Daoy (cell line): ENCODE measurements at places on chromosomes 6 and 20. TPM values are rescaled to one million over a fixed set of nuclear protein-coding genes. Genes with fewer than 3 reads are reported as not detected.

- DNase-seq, result peak; percentile 77
Observed at GRCh38 chr6:144305985-144306384, 20.9 kb downstream of the UTRN start.

DNA sequence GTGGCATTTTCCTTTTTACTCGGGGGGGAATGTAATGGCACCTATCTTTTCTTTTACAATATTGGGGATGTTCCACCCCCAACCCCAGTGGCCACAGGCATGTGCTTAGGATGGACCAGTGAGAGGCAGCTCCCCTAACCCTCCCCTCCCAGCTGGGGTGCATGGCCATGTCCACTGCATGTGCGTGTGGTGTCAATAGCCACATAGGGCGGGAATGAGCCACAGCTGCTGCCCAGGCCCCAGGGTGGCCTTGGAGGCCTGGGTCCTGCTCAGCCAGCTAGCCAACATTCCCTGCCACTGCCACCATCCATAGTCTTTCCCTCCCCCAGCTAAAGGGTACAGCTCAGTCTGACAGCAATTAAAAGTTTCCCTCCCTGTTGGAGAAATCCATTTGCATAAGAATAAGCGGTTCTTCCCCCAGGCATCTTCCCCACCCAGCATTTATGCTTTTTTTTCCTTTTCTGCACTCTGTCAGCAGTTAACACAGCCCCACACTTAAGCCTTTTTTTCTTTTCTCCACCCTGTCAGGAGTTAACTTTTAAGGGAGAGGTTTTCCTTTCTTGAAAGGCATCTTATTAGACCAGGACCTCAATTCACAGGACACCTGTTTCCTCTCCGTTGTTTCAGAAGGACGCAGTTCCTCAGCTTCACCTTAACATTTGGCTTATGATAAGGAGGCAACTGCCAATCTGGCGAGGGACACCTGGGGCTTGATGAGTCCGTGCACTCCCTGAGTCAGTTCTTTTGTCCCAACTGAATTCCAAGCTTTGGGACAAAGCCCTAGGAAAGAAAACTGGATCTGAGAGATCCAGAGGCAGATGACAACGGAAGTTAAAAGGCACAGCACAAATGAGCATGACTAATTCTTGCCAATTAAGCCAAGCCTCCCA lies 121.4 kb downstream of the TPBG start:
- DNase-seq, result no peak

DNA sequence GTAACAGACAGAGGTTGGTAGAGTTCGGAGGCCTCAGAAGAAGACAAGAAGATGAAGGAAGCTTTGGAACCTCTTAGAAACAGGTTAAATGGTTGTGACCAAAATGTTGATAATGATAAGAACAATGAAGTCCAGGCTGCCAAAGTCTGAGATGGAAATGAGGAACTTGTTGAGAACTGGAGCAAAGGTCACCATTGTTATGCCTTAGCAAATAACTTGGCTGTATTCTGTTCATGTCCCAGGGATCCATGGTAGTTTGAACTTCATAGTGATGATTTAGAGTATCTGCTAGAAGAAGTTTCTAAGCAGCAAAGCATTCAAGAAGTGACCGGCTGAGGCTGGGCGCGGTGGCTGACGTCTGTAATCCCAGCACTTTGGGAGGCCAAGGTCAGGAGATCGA lies 11.1 kb upstream of the LSM14B start:
- DNase-seq, result no peak

TCP11 gene
- 0.06 TPM in 1 of 2 replicates, not detected in the other for total RNA-seq

DNA sequence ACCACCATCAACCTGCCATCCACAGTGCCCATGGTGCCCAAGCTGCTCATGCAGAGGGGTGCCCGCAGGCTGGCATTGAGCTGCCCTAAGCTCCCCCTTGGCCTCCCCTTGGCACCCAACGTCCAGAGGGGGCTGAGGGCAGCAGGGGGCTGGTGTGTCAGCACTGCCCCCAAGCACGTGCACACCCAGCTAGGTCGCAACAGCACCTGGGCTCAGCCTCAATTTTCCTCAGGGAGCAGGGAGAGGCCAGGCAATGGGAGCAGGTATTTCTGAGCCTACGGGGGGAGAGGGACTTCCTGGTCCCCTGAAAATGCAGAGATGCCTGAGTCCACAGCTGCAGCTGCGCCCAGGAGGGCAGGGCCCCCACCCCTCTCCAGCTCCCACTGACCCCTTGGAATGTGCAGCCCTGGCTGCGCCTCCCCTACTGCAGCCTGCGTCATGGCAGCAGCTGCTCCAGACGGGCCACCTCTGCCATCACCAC lies 204.2 kb downstream of the ANKRD60 start:
- DNase-seq, result no peak

DNA sequence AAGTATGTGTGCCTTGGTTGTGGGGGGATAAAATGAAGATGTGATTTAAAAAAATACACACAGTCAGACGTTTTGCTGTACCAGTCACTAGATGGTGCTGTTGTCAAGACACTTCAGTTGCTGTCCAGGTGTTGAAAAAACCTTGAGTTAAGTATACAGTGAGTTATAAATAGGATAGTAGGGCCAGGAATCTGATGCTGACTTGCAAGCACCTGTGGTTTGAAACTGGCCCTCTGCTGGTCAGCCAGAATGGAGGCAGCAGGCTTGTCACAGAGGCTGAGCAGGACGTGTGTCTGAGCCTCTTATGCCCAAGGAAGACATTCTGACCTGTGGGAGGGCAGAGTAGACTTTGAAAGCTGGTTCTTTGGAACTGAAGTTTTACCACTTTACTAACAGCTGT lies 27.8 kb downstream of the RNF8 start:
- DNase-seq, result peak; percentile 52

DNA sequence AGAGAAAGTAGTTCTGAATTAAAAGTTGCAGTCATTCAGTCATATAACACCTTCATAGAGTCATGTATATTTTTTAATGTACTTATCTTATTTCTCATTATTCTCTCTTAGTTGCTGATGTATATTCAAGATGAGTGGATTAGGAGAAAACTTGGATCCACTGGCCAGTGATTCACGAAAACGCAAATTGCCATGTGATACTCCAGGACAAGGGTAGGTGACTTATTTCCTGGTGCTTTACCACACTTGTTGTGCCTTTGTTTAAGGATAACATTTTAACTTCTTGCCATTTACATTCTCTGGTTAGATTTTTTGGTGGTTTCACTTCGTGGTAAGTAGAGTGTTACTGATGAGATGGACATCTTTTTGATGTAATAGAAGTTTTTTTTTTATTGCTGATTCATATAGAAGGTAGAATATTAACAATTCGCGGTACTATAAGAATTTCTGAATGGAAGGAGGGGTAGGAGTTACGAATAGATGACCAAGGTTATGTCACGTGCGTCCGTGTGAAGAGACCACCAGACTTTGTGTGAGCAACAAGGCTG lies 120.5 kb downstream of the NCOA3 start:
- no peak for DNase-seq
